ENCODE measurements at places on chromosomes 5 and 9.
A peak's percentile ranks its signal among the peaks of the same experiment; 100 is the strongest.

- DNase-seq: peak; percentile 26
Observed at GRCh38 chr5:114237766-114238165, 124.1 kb upstream of the KCNN2 start.

GRCh38 chr9:120926397-120926928 lies at the start of gene TRAF1:
TRAF1 (minus strand) TSS chr9:120926796; CDS start chr9:120926075, 721 bp downstream.
- peak; percentile 68 for DNase-seq

DNA sequence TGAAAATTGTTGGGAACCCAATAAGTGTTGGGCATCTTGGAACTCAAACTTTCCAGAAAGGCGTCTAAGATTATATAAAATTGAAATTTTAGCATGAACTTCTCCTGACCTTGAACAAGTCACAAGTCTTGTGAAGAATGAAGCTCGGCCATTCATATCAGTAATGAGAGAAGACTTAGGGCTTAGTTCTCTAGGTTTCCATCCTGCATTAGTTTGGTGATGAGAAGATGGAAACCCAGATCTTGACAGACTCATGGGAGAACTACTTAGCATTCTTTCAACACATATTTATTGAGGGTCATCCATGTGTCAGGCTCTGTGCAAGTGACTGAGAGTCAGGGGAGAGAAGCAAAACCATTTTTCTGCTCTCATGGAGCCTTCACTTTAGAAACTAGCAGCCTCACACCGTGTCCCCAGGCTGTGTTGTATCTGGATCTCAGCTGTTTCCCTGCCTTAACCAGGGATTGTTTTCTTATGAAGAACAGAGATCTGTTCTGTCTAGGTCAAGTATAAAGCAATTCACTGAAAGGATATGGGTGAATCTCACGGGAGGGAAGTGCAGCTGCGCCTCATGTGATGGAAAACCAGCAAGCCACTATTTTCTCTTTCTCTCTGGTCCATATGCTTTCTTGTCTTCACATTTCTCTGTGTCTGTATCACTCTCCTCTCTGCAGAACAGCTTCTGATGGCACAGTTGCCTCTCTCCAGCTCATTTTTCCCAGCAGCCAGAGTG lies 3.4 kb downstream of the GARNL3 start:
- DNase-seq: no peak

DNA sequence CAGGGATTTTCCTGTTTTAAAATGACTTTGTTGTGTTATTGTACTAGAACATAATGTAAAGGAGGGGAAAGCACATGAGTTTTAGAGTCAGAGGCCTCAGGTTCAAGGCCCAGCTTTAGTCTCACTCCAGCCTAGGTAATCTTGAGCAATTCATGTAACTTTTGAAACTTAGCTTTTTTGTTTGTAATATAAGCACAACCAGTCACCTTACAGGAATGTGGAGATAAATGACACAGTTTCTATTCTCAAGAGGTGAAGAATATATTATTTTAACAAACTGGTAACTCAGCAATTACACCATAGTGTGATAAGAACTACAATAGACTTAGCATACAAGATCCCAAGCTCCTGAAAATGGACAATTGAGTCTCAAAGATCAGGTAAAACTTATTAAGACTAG lies 51.2 kb downstream of the ADAMTS19 start:
- no peak for DNase-seq

GRCh38 chr9:16563446-16563845 lies 307.0 kb downstream of the BNC2 start:
- DNase-seq: no peak

DNA sequence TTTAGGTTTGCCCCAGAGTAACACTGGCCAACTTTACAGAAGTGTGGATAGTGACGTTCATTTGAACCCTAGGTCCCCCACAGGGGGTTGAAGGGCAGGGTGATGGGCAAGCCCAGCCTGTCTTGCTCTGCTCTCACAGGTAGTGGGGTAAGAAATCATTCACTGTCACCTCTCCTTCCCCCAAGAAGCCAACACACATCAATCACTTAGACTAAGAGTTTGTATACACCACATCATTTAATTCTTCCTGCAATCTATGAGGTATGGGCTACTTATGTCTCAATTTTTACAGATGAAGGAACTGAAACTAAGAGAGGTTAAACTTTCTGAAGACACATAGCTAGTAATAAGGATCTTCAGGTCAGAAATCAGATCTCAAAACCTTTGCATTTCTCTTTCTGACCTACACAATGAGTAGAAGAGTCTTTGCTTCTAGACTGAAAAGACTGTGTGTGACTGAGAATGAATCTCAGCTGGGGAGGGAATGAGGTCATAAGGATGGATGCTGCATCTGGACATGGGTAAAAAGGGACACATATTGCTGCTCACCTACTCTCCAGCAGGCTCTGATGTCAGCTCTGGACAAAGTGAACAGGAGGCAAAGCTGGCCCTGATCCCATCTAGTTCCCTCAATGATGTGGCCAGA lies 81.0 kb upstream of the EQTN start:
- peak; percentile 5 for DNase-seq

DNA sequence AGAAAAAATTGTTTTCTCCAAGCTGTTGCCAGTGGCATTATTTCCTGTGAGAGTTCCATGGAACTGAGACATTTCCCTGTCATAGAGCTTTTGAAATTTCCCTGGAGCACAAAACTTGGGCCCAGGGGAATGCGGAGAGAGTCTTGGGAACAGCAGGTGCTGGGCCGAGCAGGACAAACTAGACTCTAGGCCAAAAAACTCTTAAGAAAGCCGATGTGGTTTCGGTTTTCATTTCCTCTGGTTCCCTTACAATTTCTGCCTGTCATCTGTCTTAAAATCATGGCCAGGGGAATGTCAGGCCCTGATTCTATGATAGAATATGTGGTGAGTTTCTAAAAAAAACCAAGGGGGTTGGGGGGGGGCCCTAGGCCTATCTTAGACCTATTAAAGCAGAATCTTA lies 4.6 kb downstream of the SLC35A4 start:
- no peak for DNase-seq

DNA sequence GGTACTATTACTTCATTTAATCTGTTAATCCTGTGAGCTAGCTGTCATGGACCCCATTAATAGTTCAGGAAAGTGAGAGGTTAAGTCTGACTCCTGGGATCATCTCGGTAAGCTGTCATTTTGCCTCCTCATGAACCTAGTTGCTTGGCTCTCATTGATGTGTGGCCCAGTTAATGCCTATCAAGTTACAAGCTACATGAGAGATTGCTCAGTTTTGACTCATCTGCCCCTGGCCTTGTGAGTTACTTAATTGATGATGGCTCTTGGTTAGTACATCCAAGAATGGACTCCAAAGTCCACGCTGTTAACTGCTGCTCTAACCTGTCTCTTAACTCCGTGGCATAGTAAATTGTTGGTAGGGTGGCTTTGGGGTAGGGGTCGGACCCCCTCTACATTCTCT lies 23.9 kb downstream of the LARP1 start:
- DNase-seq: no peak

GRCh38 chr5:179187681-179188575 lies 127.8 kb downstream of the ZNF354C start:
- DNase-seq: no peak

All from activated CD4-positive, alpha-beta T cell treated with anti-CD3 and anti-CD28 coated beads, Interleukin-10, Interleukin-2, amounts not matched to agents 100 ng/mL and 50 ng/mL, durations not matched to agents 16 hours and 8 hours (primary cell).